Activated T-cell treated with anti-CD3 and anti-CD28 coated beads for 1 hour (primary cell): ENCODE measurements at places on chromosomes 16 and 17.

DNA sequence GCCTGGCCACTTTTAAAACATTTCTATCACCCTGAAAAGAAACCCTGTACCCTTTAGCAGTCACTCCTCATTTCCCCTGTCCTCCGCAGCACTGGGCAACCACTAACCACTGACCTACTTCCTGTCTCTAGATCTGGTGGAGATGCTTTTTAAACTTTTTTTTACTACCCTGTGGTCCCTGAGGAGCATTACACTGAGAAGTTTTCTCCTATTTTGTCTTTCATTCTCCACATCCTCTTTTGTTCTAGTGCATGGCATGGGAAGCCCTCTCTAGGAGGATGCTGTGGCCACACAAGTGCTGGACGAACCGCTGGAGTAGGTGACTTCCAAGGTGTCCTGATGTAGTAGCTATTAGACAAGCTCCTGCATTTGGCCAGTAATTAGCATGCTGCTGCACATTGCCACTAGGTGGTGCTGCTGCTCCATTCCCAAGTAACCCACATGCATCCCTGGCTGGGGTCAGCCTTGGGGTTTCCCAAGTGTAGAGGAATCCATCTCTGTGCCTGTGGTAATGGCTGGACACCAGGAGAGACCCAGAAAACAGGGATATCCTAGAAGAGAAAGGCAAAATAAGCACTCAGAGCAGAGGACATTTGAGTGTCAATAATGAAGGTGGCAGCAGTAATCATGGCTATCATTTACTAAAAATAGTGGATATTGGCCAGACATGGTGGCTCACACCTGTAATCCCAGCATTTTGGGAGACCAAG is 143.8 kb upstream of the CRHR1 start:
- peak; percentile 69 for DNase-seq

- DNase-seq = no peak
Observed at GRCh38 chr17:48528153-48528935, 2.5 kb downstream of the HOXB1 start.

GRCh38 chr17:19250421-19251173 is 13.4 kb downstream of the EPN2 start:
- no peak for DNase-seq

DNA sequence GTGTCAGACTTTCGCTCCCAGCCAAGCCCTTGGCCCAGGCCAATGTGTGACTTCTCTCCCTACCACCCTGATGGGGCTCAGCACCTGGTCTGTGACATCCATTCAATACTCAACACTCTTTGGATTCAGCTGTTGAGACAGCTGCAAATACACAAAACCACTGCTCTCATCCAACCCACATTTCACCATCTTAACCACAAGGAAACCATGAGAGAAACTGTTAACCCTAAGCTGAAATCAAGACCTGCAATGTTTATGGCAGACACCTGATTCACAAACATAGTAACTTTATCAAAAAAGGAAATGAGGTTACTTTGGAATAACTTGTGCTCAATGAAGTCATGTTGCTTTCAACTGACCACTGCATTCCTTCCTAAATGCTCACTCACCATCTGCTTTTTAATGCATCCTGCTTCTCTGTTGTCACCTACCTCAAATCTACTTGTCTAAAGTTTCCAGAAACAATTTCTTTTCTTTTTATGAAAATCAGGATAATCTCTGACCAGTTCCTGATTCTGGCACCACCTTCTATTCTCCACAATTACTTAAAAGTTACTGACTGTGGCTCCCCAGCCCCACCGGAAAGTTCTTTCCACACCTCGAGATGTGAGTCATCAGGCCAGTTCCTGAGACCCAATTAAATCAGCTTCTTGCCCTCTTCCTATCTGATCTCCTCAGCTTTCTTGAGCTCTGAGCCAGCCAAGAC is 88.2 kb downstream of the NOG start:
- no peak for DNase-seq

DNA sequence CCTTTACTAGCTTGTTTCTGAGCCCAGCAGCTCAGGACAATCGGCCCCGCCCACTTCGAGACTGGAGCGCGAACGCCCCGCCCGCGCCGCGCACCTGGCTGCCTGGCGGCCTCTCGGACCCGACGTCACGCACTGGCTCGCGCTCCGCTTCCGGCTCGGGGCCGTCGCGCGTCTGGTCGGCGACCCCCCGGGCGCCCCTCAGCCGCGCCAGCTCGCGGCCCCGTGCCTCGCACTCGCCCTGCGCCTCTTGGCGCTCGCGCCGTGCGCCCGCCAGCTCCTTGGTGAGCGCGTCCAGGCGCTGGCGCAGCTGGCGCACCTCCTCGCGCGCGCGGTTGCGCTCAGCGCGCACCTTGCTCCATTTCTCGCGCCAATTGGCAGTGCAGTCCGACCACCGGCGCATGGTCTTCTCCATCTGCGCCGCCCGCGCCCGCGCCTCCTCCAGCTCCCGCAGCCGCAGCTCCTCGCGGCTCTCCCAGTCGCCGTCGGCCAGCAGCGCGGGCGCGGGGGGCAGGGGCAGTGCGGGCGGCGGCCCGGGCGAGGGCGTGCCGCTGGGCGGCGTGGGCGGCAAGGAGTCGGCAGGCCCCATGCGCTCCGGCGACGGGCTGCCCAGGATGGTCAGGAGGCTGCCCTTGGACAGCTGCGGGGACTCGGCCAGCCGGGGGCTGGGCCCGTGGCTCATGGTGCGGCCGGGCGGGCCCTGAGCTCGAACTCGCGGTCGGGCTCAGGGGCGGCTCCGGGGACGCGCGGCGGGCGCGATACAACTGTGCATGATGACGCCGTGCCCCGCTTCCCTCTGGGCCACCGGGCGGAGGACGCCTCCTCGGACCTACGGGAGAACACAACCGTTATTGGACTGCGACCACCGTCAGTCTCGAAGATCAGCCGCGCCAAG is 7.6 kb downstream of the CCDC102A start:
- DNase-seq = no peak

- DNase-seq = no peak
Observed at GRCh38 chr16:3800477-3801270, 79.8 kb downstream of the CREBBP start.

DNA sequence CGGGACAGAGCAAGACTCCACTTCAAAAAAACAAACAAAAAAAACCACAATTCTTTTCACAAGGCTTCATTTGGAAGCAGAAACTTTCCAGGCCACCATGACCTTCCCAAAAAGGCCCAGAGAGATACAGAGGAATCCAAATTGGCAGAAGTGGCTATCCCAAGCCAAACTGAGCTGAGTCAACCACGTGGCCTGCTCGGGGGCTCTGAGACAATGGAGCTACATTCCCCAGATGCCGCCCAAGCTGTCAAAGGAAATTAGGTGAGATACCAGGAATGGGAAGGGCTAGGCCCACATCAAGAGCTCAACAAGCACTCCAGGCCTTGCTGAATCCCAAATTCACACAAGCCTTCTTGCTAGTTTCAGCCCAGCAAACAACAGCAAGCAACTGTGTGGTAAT is 5.7 kb upstream of the EXOSC6 start:
- DNase-seq = no peak

DNA sequence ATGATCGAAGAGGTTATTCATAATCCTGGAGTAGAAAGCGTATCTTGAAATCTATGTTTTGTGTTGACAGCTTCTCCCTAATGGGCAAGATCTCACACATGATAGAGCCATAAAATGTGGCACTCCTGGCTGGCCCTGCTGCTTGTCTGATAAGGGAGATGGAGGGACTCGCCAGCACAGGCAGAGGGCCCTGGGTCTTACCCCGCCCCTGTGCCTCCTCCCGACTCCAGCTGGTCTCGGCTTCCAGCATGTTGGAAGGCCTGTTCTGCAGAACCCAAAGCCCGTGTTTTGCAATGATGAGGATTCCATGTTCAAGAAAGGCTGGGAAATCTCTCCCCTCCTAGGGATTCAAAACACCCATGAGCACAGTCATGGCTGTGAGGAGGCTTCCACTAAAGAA is 106.7 kb upstream of the SDK2 start:
- no peak for DNase-seq

DNA sequence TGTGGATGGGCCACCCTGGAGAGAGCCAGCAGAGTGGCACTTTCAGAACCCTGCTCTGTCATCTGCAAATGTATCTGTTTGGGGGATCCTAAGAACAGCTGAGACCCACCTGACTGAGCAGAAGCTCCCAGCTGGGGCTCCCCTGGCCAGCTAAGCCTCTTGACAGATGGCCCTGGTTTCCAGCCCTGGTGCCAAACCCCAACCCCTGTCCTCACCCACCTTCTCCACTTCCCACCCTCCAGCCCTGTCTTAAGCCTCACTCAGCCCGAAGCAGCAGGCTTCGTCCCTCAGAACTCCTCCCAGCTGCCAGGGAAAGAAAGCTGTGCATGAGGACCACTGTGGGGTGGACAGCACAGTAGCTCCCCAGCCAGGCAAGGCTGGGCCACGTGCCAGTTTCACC is 3.5 kb upstream of the KRT9 start:
- DNase-seq = no peak

DNA sequence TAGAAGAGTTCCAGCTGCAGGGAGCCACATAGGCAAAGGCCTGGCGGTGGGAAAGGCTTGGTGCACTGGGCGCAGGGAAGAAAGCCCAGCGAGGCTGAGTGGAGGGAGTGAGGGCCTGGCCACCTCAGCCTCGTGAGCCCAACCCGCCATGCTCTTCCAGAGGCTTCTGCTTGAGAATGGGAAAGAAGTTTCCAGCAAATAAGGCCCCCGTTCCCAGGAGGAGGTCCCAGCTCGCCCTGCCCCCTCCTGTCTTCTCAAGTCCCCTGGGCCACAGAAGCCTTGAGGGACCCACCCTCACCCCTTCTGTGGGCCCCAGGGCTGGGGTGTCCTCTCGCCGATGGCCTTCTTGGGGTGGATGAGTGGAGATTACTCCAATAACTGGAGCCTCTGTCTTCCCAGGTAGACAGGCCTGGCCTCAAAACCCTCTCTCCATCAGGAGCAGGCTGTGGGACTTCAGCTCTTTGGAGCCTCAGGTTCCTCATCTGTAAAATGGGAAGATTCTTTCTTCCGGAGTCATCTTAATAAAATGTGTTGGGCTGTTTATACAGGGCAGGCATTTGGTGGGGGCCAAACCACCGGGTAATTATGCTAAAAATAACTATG is 933 bp upstream of the SNN start:
- DNase-seq = no peak

DNA sequence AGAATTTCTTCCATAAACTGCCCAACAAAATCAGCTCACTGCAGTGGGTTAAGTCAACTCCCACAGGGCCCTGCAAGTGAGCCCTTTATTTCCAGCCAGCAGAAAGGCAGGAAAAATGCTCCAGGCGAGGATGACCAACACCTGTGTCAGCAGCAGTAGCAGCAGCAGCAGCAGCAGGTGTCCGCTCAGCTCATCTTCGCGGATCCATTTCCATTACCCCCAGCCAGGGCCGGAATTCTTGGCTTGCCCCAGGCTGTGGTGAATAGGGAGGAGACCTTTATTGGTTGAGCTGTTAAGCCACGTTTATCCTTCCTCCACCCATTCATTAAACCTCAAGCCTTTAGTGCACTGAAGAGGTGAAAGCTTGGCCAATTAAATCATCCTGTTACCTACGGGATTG is 46.2 kb downstream of the MARCHF10 start:
- no peak for DNase-seq

GRCh38 chr17:81983639-81984373 is 6.4 kb downstream of the ASPSCR1 start:
- no peak for DNase-seq

- no peak for DNase-seq
Observed at GRCh38 chr17:28788100-28788499, 44.3 kb downstream of the TRAF4 start.

GRCh38 chr16:66717112-66717675 is 20.7 kb upstream of the CMTM4 start:
- DNase-seq = no peak

- DNase-seq = no peak
Observed at GRCh38 chr17:29597361-29598172, 4.6 kb downstream of the ANKRD13B start.

DNA sequence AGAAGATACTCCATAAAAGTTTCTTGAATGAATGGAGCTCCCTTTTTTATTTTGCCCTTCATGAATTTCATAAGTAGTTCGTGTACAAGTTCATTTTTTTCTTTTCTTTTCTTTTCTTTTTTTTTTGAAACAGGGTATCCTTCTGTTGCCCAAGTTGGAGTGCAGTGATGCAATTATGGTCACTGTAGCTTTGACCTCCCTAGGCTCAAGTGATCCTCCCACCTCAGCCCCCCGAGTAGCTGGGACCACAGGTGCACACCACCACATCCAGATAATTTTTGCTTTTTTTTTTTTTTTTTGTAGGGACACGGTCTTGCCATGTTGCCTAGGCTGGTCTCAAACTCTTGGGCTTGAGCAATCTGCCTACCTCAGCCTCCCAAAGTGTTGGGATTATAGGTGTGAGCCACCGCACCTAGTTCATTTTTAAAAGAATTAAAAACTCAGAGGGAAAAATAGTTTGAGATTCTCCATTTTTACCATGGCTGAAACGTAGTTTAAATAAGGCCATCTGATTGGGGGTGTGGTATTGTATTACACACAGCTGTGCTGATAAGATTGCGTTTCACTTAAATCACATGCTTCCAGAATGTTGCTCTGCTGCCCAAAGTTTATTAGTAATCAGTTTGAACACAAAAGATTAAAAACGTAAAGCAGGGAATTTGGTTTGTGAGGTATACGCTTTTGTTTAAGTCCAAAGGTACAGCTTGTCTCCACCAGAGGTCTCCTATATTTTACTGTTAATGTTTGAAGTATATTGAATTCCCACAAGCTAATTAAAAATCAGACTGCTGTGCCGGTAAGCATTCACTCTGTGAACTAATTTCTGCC is 154.1 kb downstream of the SOCS1 start:
- no peak for DNase-seq

DNA sequence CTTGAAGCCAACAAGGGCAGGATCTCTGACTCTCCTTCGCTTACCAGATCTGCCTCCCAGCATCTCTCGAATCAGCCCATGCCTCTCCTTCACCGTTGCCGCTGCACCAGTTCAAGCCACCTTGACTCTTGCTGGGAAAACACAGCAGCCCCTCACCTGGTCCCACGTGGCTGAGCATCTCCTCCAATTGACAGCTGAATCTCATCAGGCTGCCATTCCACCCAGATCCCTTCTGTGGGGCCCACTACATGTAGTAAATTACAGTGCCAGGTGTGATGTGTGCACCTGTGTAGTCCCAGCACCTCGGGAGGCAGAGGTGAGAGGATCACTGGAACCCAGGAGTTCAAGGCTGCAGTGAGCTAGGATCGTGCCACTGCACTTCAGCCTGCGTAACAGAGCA is 37.8 kb upstream of the C16orf78 start:
- DNase-seq = no peak

- DNase-seq = no peak
Observed at GRCh38 chr17:12365805-12366204, 299.9 kb upstream of the MYOCD start.

DNA sequence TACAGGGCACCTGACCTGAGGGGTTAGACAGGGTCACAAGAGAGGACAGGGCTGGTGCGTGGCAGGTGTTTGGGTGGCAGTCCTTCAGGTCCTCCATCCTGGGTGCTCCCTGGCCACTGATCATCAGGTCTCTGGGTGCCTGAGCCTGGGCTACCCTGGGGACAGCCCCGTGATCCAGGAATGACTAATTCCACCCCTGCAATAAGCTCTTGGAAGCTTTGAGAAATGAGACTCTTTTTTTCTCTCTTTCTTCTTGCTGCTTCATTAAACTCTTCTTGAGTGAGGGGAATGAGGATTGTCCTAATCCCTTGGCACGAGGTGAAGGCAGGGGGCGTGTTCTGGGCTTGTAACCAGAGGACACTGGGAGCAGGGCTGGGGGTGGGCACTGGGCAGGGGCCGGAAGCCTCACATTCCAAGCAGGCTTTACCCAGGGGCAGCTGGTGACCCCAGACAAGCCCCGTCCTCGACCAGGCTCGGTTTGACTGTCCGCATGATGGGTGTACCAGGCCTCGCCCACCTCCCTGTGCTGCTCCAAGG is 21.4 kb upstream of the SPNS2 start:
- DNase-seq = no peak

GRCh38 chr16:24748242-24748641 is 18.8 kb downstream of the TNRC6A start:
- DNase-seq = no peak

GRCh38 chr17:14121952-14122351 is 52.6 kb downstream of the COX10 start:
- no peak for DNase-seq
